ENCODE measurements at places on chromosomes 6 and 20.

- DNase-seq = no peak
These were observed 262.9 kb downstream of the CDH4 start for GRCh38 chr20:61514805-61515505.

- no peak for DNase-seq
These were observed 660.4 kb upstream of the FLRT3 start for GRCh38 chr20:14997791-14998190.

DNA sequence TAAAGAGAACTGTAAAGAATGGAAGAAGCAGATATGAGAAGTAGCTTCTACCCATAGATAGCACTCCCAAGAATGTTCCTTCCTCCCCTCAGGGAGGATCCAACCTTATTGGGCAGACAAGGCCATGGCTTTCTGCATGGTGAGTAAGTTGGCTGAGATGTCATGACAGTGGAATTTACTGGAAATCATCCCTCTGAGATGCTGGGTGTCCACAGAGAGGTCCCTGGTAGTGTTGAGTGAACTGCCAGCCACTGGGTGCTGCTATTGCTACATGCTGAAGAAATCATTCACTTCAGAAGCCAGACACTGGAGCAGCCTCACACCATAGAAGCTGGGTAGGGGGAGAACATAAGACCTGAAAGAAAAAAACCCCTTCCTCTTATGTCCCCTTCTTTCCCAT lies 46.4 kb upstream of the FERMT1 start:
- DNase-seq = no peak

DNA sequence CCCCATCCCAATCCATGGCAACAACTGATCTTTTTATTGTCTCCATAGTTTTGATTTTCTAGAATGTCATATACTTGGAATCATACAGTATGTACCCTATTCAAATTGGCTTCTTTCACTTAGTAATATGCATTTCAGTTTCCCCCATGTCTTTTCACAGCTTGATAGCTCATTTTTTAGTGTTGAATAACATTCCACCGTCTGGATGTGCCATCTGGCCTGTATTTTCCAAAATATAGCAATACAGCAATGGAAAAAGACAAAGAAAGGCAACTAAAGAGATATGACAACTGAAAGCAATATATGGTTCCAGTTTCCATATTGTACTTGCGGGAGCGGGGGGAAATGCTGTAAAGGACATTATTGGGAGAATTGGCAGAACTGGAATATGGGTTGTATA lies 166.4 kb upstream of the NT5E start:
- DNase-seq = no peak

- DNase-seq = no peak
These were observed 60.2 kb downstream of the NOL4L start for GRCh38 chr20:32524829-32525501.

GRCh38 chr20:50865591-50865990 lies 65.6 kb downstream of the ADNP start:
- DNase-seq = no peak

- DNase-seq = no peak
These were observed 24.7 kb upstream of the FANCE start for GRCh38 chr6:35427435-35427834.

DNA sequence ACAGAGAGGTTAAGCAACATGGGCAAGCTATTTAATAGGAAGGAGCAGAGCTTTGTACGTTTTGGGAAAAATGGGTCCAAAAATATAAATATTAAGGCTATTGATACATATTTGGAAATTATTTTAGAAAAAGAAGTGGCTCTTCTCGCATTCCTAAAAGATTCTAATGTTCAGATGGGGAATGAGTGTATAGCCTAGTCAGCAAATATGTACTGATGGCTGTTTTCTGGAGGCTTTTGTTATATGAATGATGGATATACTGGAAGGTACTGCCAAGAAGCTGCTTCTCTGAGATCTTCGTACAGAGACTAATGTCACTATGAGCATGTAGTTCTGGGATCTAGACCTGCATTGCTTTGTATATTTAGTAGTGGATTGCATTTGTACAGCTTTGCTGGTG lies 71.7 kb downstream of the PLAGL1 start:
- DNase-seq = no peak

- no peak for DNase-seq
These were observed 286.6 kb downstream of the TENT5A start for GRCh38 chr6:81465859-81466258.
